ENCODE measurements at places on chromosomes 12 and 14.

DNA sequence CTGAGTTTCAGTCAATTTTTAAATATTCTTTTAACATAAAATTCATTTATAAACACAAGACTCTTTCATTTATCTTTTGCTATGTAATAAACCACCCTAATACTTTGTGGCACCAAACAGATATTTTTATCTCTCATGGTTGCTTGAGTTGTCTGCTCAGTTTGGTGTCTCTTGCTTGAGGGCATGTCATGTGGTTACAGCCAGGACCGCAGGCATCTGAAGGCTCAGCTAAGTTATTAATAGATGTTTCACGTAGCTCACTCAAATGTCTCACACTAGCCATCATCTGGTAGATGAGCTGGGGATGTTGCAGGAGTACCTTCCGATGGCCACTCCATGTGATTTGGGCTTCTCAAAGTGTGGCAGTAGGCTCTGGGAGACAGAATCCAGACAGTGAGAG, 597.8 kb downstream of the ETNK1 start:
- no peak for DNase-seq

DNA sequence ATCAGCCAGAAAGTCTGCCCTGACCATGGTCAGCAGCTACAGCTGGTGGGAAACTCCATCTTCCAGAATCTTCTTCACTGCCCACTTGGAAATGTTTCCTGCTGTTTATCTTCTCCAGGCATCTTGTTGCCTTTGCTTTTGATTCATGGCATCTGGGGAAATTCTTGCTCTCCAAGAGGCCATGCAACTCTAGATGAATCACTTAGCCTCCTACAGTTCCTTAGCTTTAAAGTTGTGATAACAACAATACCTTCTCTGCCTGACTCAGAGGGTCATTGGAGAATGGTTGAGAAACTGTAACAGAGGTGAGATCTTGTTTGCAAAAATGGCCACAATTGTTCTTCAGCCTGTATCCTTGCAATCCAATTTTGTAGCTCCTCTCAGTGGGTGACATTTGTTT, 121.0 kb upstream of the VRK1 start:
- DNase-seq = no peak

DNA sequence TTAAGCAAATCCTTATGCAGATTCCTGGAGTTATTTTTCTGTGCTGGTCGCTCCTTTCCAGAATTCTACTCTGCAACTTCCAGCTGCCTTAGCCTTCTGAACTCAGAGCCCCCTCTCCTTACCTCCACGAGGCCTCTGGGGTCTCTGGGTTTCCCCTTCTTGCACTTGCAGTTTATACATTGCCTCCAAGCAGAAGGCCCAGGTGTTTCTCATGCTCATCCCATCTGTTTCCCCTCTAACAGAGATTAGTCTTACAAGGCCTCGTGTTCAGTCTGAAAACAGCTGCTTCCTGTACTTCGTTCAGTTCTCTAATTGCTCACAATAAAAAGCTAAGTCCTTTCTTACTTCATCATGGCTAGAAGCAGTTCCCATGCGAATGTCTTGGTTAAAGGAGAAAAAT, 134.4 kb upstream of the FGD4 start:
- no peak for DNase-seq

DNA sequence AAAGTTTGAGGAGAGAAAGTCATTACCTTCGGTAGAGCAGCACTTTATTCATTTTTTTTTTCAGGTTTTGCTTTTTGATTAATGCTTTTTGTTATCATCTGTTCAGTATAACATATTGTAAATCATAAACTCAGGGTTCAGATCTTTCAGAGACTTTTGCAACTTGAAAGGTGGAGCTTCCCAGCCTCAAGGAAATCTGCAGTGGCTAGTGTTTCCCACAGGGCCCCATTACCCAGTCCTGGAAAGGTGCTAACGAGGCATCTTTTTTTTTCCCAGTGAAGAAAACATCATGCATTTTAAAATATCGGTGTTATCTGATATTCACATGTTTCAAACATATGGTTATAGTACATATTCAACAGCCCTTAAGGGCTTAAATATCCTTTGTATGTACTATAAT, 74.0 kb downstream of the HMGA2 start:
- no peak for DNase-seq

GRCh38 chr12:57158665-57159064, 11.2 kb upstream of the LRP1-AS start:
- no peak for DNase-seq

GRCh38 chr12:107349008-107349747, 255.8 kb upstream of the CRY1 start:
- no peak for DNase-seq

DNA sequence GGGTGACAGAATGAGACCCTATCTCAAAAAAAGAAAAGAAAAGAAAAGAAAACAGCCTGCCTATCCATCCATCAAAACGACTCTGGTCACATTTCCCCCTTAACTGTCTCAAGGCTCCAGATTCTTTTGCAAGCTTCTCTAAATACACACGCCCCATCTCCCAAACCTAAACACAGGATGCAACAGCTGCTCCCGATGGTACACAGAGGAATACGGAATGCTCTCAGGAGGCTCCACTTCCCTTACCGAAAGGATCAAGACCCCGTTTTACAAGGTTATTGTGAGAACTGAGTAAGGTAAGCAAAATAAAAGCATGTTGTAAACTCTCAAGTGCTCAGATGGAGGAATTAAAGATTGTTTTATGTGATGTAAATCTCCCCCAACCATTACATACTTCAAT, 62.3 kb downstream of the NT5DC3 start:
- DNase-seq = no peak

- DNase-seq = no peak
Measured at GRCh38 chr14:58718226-58719205, 80.8 kb downstream of the DACT1 start.

DNA sequence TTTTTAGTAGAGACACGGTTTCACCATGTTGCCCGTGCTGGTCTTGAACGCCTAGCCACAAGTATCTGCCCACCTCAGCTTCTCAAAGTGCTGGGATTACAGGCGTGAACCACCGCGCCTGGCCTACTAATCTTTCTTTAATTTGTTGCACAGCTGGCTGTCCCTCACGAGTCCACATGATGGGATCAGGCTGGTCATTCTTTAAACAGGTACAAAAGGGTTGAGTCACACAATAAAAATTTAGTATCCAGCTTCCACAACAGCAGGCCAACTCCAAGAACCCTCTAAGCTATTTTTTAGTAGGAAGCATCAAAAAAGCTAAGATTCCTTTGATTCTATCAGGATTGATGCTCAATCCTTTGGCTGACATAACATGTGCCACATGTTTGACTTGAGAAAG, 17.8 kb downstream of the SINHCAF start:
- DNase-seq = no peak

DNA sequence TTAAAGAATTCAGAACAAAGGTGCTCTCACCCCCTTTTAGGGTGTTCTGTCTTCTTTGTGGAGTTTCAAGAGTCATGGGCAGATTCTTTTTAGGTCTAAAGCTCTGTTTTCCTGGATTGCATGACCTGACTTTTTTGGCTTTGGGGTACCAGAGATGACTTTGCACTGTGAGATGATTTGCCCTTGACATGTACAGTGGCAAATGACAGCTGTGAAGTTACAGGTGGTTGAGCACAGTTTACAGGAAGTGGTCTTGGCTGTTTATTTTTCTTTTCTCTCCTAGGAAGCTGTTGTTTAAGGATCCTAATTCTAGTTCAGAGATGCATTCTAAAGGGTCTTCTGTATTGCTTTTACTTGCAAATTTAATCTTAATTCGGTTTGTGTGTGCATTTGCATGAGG, 83.8 kb upstream of the METAP2 start:
- no peak for DNase-seq

DNA sequence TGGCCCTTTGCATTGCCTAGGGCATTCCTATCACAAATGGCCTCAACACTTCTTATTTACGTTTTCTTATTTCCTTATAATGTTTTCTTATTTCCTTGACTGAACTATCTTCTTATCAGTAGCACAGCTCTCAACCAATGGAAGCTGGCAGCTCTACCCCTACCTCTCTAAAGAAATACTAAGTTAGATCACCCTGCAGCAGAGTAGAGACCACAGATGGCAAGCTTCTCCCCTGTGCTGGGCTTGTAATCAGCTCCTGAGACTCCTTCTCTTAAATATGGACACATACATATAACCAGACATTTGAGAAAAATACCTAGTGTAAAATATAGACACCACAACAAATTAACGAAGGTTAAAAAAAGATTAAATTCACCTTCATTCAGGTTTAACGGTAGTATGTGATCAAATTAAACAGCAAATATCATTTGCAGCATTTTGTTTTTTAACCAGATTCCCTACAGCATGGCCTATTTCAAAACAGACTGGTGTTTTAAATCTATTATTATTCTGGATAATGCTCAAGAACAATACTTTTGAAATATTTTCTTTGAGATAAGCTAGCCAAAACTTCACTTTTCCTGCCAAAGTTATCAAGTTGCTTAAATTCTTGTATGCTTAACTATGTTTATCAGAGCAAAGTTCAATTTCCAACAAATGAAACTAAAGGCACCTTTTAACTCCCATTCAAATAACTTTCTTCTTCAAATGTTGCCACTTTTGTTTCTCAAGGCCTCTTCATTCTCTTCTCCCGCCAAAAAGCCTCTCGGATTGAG, 54.3 kb downstream of the SLC41A2 start:
- DNase-seq = no peak

- no peak for DNase-seq
Measured at GRCh38 chr14:61322011-61322798, 826 bp downstream of the PRKCH start.

DNA sequence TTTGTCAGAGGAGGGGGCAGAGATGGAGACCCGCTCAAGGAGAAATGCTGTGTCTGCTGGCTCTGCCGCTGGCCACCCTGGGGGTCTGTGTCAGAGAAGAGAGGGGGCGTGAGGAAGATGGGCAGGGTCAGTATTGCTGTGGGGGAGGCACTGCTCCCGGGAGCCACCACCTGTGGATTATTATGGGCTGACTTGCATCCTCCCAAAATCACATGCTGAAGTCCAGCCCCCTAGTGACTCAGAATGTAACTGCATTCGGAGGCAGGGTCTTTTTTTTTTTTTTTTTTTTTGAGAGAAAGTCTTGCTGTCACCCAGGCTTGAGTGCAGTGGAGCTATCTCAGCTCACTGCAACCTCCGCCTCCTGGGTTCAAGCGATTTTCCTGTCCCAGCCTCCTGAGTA, 12.3 kb downstream of the ABCD4 start:
- no peak for DNase-seq

DNA sequence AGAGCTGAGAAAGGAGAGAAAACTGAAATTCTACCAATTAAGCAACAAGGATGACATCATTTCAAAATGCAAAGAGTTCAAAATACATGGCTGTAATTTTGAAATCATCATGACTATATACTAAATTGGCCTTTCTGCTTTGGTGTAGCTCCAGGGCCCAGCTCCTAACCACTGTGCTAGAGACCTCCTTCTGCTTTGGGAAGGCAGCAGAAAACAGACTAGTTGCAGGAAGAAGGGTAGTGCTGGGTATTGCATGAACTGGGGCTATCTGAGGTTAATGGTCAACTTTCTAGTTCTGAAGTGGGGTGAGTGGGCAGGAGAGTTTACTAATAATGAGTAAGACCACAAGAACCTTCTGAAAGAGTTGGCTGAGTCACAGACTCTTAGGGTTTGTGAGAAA, 66.2 kb downstream of the PTGER2 start:
- no peak for DNase-seq

GRCh38 chr14:68460541-68460940, 332.3 kb downstream of the ZFP36L1 start:
- DNase-seq = no peak

DNA sequence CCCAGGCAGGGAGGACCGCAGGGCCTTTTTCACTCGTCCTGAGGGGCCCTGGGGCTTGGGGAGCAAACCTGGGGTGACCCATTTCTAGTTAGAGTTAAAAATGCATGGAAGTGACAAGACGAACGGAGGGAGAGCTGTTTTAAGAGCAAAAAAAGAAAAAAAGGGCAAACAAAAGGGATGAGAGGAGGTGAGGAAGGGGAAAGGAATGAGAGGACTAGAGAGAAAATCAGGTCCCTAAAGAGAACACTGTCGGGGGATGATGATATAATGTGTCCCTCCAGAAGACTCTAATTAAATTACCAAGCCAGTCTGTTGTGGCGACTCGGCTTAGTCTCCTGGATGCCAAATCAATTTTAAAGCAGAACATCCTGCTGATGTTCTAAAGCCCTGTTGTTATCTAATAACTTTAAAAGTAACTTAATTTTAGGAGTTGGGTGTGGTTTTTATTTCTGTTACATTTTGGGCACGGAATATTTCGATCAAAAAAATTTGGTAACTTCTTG, 1.1 kb downstream of the ANO6 start:
- no peak for DNase-seq

DNA sequence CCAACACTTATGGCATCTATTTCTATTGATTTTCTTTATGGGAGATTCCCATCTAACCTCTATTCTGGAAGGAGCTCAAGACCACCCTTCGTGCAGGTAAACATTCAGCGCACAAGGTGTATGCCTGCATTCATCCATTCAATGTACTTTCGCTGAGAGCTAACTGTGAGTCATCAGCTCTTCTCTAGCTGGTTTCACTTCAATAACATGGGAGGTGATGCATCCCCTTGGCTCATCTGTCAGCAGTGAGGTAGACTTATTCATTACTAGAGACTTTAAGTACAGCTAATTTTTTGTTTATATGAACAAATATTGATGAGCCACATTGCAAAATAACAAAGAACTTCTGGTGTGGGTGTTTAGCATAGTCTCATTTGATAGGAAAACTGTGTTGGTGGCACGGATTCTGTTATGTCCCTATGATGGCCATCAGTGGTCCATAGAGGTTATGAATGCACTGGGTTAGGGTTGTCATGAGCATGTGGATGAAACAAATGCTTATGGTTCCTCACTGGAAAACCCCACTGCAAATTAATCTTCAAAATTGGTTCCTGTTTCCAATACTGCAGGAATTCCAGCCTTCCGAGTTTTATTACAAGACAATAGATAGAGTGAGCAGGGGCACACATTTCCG, 1151.0 kb downstream of the BCL11B start:
- DNase-seq = no peak

DNA sequence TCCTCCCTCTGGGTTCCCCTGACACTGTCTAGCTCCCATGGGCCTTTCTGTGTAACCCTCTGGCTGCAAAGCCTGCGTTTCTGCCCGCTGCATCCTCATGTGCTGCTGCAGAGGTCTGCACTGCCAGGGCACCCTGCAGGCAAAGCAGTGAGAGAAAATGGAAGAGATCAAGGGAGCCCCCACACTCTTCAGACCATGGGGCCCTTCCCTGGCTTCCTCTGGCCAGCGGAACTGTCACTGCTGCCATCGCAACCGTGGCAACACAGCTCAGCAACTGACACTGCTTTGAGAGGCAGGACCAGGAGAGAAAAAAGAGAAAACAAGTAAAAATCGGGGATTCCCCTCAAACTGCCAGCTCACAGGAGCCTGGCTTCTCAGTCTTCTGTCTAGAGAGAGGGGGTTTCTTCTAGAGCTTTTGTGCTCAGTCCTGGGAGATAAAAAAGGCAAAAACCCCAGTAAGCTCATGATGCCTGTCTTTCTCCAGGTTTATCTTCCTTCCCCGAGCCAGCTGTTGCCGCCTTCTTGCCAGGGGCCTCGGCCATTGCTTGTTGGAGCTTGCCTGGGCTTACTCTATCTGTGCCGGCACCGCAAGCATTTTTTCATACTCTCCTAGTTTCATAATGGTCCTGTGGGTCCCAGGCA, 38.9 kb downstream of the C14orf132 start:
- DNase-seq = no peak
